Stimulated activated CD4-positive, alpha-beta T cell treated with anti-CD3 and anti-CD28 coated beads, Interleukin-12 subunit alpha, Interleukin-12 subunit beta, amount 100 ng/mL, for 48 hours (primary cell): ENCODE measurements at places on chromosomes 2 and 18.

GRCh38 chr2:30433541-30434299, 13.3 kb upstream of the LCLAT1 start:
- no peak for DNase-seq

DNA sequence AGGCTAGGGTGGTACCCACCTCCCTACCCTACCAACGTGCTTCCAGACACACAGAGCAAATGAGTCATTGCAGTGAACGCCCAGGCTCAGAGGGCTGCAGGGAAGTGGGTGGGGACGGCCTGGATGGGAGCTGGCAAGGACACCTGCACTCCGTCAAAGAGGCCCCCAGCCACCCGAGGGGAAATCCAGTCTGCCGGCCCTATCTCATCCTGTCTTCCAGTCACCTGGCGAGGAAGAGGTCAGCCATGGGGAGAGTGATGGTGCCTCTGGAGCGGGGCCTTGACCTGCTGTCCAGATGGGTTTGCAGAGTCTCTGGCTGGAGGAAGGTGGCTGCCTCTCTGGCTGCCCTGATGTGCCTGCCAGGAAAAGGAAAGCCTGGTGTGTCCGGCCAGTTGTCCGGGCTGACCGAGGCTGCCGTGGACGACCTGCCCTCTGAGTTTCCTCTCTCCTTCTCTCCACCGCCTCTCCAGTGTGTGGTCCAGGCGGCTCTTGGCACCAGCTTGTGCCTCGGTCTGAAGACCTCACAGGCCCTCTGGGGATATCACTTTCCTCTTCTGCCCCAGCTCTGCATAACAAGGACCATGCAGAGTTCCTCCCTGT, 209.7 kb upstream of the COPS8 start:
- DNase-seq = no peak

DNA sequence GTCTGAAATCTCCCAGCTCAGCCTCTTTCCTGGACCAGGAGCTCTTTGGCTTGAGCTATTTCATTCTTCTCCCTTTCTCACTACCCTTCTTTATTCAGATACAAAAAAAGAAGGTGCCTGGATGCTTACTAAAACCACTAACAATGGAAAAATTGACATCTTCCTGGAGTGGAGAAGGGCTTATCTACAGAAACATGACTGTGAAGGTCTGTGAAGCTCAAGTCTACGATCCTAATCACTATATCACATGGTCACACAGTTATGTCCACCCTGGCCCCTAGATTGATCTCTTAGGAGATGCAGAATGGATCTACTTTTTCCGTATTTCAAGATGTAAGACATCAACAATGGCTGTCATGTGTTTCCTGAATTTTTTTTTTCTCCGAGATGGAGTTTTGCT, 5.7 kb upstream of the KRCC1 start:
- no peak for DNase-seq

DNA sequence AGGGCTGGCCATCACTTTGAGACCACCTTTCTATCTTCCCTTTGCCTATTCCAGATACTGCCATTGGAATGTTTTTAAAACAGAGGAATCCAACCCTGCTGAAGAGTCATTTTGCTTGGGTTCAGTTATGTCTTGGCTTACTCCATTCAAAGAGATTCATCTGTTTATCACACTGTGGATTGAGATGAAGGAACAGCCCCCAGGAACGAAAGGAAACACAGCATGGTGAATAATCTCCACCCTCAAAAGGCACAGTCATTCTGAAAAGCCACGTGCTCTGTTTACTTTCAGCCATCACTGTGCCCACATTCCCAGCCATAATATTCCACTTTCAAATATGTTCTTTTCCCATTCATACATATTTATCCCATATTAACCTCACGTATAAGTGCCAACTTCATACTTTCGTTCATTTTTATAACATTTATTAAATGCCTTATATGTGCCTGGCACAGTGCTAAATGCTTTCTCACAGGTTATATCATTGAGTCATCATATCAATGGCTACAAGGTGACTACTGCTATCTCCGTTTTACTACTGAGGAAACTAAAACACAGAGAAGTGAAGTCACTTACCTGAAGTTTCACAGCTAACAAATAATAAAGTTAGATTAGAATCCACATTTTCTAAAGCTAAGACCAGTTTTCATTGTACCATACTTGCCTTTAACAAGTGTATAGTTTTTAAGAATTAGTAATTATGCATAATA, 143.6 kb downstream of the OSR1 start:
- DNase-seq = peak; percentile 0

- DNase-seq = no peak
These were observed 6.3 kb upstream of the PROKR1 start for GRCh38 chr2:68637047-68637446.

GRCh38 chr2:137500599-137500998, 463.7 kb upstream of the HNMT start:
- no peak for DNase-seq

GRCh38 chr2:238141541-238142318, 3.3 kb downstream of the KLHL30 start:
- no peak for DNase-seq

DNA sequence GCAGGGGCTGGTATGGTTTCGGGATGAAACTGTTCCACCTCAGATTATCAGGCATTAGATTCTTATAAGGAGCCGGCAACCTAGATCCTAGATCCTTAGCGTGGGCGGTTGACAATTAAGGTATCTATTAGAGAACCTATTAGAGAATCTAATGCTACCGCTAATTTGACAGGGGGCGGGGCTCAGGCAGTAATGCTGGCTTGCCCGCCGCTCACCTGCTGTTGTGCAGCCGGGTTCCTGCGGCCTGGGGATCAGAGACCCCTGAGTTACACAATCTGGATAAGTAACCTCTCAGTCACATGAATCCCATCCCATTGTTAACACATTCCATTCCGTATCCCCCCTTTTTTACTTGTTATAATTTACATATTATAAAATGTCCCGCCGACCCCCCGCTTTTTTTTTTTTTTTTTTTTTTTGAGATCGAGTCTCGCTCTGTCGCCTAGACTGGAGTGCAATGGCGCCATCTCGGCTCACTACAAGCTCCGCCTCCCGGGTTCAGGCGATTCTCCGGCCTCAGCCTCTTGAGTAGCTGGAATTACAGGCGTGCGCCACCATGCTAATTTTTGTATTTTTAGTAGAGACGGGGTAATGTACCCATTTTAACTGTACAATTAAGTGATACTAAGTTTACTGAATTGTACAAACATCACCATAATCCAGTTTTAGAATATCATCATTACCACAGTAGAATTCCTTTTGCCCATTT, 42.0 kb upstream of the GPD2 start:
- no peak for DNase-seq

DNA sequence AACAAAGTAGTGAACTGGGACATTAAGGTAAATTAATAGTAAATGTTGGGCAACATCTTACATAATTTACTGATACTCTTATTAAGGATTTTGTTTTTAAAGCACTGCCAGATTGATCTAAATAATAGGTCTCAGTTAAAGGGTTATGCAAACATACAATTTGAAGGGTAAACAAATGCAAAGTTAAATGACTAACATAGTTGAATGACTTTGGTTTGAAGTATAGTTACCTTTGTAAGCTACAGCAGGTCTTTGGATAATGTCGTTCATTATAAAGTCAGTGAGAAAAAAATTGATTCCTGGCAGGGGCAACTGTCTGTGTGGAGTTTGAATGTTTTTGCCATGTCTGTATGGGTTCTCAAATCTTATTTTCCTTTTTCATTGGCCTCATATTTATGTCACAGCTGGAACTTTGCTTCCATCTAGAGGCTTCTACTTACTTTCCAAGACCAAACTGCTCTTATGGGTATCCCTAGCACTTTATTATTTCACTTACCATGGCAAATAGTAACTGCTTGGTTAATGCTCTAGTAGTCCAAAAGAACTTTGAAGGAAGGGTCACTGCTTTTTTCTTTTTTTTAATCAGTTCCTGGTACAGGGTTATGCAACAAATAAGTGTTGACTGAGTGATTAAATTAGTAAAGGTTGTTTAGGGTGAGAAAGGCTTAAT, 107.8 kb downstream of the NBEAL1 start:
- DNase-seq = no peak

DNA sequence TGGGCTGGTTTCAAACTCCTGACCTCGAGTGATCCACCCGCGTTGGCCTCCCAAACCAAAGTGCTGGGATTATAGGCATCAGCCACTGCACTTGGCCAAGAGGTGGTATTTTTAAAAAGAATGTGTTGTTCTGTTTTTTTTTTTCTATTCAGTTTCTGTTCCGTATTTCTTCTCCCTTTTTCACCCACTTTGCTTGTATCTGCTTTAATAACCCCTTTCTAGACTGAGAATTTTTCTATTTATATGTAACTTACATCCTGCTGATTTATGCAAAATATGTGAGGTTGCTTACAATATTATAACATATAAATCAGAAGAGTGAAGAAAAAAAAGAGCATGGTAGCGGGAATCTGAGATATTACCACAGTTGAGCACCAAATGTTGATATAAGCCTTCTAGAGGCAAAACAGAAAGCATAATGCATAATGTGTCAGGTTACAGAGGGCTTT, 17.2 kb upstream of the LYPD6B start:
- no peak for DNase-seq

DNA sequence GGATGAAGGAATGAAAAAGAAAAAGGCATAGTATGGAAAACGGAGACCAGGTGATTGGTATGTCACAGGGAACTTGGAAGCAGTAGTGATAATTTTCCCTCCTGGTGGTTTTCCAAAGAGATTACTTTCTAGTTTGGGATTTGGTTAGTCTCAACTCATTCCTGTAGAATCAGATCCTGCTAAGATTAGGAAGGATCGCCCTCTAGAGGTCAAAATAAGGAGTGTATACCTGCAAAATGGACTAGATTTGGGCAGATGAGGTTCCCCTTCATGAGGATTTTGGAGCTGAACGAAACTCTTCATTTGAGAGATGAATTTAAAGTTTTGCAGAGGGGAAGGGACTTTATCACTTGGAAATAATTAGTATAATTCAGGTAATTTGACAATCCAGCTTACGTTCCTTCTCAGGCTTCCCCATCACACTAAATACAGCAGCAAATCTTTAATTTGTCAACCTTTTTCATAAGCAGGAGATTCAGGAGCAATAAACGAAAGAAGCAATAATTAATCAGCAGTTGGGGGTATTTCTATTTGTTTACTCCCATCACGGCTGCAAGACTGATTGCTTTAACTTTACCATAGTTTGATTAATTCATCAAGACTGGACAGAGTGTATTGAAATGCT, 65.2 kb downstream of the CCDC195 start:
- DNase-seq = no peak

DNA sequence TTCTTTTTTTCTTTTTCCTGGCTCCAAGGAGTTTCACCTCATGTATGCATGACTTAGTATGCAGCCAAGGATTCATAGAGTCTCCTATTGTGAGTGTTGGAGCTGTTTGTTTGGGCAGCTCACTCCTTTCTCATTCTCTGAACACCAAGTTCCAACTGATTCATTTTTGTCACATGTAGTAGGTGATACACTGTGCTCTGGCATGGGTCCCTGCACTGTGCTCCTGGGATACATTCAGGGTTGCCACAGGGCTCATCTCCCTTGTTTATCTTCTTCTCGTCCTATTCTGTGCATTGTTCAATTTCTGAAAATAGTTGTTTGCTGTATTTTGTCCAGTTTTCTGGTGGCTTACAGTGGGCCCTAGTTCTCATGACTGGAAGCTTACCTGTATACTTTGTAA, 96.8 kb downstream of the ZNF407 start:
- no peak for DNase-seq
